Uterus (tissue), 4 donors: ENCODE measurements at places on chromosomes 5 and 9. TPM values are rescaled to one million over a fixed set of nuclear protein-coding genes. Genes with fewer than 3 reads are reported as not detected.

- H3K27me3 ChIP-seq: no peaks in the 10 kb centered on the region
- no peak for DNase-seq
- no peak overlapping the region for H3K27ac ChIP-seq
Observed at GRCh38 chr9:97706246-97706645, 9.1 kb upstream of the XPA start.

GRCh38 chr5:1477341-1477740 is 32.1 kb upstream of the SLC6A3 start:
- no peak overlapping the region for H3K27ac ChIP-seq
- no peaks in the 10 kb centered on the region for H3K36me3 ChIP-seq
- no peak for DNase-seq

Gene MCTP1
- total RNA-seq: 114 TPM

Gene PCDHGA9
- 17.1 TPM for total RNA-seq
